Epithelial cell of prostate (primary cell): ENCODE measurements at places on chromosomes 6 and 20.

DNA sequence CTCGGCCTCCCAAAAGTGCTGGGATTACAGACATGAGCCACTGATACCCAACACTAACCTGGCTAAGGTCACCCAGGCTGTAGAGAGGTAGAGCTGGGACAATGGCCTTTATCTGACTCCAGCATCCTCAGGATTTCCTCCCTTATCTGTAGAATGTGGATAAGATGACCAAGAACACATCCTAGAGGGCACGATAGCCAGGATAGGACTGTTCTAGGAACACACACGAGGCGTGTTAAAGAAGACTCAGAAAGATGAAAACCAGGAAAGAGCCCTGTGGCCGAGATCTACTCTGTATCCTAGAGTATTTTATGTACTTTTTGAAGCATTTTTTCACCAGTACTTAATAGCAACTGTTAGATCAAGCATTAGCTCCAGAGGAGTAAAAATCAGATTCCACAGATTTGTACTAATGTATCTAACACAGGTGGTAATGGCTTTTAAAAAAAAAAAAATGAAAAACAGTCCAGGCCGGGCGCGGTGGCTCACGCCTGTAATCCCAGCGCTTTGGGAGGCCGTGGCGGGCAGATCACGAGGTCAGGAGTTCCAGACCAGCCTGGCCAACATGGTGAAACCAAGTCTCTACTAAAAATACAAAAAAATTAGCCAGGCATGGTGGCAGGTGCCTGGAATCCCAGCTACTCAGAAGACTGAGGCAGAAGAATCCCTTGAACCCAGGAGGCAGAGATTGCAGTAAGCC is 17.3 kb downstream of the PPP1R10 start:
- DNase-seq, result no peak

- no peak for DNase-seq
Observed at GRCh38 chr20:35871259-35871771, 83.0 kb downstream of the SCAND1 start.

DNA sequence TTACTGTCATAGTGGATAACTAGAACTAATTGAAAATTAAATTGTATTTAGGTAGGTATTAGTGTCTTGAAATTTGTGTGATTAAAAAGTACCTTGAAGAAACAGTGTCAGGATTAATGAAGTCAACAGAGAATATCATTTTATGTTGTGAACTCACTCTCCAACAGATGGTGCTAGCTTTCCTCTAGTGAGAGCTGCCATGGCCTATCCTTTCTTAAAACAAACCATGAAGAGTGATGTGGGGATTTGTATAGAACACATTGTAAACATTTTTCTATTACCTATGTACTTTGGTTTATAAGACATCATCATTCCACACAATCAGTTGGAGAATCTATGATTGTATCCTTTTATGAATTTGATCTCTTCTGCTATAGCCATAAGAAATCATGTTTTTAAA is 4.8 kb upstream of the SRSF12 start:
- DNase-seq, result no peak

GRCh38 chr6:130600880-130601341 is 226.3 kb upstream of the SMLR1 start:
- peak; percentile 44 for DNase-seq

GRCh38 chr20:33814238-33814712 is 3.1 kb downstream of the CHMP4B start:
- DNase-seq, result no peak

- no peak for DNase-seq
Observed at GRCh38 chr6:132490024-132490423, 22.9 kb downstream of the STX7 start.

DNA sequence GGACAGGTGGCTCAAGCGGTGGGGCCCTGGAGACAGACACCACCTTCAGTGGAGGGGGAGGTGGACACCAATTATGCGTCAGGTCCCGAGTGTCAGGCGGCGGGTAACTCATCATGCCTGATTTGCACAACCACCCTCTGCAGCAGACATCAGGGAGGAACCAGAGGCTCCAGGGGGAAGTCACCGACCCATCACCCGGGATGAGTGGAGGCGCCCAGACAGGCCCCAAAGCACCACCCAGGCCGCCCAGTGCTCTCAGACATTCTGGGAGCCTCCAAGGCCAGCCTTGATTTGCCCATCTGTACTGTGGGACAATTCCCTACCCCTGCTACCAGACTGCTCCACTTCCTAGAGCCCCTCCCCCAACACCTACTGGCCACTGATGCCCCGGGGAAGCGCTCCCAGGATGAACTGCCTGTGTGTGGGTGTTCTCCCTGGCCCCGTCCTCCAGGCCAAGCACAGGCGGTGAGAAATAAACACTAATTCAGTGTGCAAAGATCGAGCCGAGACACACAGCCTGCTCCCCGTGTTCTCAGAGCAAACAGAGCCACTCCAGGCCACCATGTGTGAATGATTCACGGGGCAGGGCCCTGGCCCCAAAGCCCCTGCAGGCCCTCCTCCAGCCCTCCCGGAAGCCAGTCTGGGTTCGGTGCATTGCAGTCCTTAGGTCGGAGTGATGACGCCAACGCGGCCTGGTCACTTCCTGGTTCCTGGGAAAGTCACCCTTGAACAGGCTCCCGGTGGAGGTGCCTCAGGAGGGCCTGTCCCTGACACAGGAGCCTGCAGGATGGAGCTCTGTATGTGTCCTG is 107.2 kb downstream of the ASXL1 start:
- no peak for DNase-seq

GRCh38 chr6:134420614-134421181 is 102.8 kb upstream of the SGK1 start:
- DNase-seq, result no peak

DNA sequence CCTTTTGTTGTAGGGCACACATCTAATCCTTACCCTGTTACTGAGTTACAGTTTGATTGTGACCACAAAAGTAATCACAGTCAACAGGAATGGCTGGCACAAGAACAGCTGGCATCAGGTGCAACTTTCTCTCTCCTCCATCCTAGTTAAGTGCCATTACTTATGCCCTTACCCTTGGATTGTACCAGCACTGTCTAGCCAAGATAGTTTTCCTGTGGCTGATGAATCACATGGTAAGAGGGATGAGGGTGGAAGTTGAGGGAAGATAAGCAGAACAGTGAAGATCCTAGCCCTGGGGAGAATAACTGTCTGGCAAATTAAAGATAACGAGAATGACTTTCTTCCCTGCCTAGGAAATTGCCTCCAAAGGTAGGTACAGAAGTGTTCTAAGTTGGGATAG is 42.0 kb downstream of the RNF217 start:
- DNase-seq, result no peak

DNA sequence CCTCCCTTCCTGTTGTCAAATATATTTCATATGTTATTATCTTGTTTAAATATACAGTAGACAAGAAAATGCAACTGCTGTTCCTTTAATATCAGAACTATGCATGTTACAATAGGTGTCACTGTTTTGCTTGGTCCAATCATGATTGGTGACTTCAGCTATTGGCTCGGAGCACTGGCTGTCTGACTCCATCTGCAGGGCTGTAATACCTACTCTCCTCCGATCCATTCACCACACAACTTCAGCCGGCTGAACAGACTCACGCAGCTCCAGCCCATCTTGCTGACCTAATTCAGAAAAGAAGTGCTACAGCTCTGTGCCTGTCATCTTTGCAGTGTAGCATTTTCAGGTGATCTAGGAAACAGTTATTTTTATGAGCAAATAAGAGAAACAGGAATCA is at the start of gene BTBD3:
TSS of gene BTBD3 (plus strand) at position 231 of the 400 bp plus-strand sequence. CDS start 383 bp downstream, outside the sequence.
- DNase-seq, result no peak
